ENCODE measurements at places on chromosomes 16 and 17. TPM values are rescaled to one million over a fixed set of nuclear protein-coding genes. Genes with fewer than 3 reads are reported as not detected.

The NOD2 gene
- total RNA-seq, result 3.3 TPM

The AARS1 gene
- total RNA-seq, result 97.4 TPM

The SLC13A2 gene
- not detected for total RNA-seq

The PRSS27 gene
- total RNA-seq, result 1.7 TPM

The PLA2G10 gene
- not detected for total RNA-seq

The CCL14 gene
- not detected for total RNA-seq

The KRTAP16-1 gene
- 0.12 TPM for total RNA-seq

All from activated CD4-positive, alpha-beta T cell treated with anti-CD3 and anti-CD28 coated beads, Interleukin-2, amount 10 ng/mL, durations not matched to agents 7 days and 5 days (primary cell).